ENCODE measurements at places on chromosomes 5 and 9. TPM values are rescaled to one million over a fixed set of nuclear protein-coding genes. Genes with fewer than 3 reads are reported as not detected.

DNA sequence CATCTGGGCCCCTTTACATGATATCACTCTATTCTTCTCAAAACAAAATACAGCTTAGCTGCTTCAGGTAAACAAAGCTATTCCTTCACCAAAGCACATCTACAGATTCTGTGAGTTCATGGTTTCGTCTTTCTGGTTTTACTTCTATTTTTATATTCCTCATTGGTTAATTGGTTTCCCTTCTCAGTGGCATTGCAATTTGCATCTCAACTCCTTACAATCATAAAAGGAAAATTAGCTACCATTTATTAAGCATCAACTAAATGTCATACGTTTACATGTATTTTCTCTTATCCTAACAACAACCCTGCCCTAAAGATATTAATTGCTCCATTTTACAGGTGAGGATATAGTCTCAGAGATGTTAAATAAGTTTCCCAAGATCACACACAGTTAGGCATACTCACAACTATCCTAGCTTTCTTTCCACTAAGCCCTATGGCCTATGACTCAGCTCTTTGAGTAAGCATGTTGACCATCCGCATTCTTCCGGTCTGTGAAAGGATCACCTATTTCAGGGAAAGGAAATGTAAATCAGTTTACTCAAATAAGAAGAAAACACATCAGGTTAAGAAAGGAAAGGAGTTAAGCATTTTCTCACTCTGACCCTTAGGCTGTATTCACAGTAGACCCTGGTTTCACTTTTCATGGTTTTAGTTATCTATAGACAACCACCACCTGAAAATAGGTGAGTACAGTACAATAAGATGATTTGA, 146.1 kb downstream of the CAAP1 start:
- no peaks in the 10 kb centered on the region for H3K36me3 ChIP-seq
- no peaks in the 10 kb centered on the region for H3K4me1 ChIP-seq
- no peak overlapping the region for H3K27ac ChIP-seq
- no peak overlapping the region for H3K4me3 ChIP-seq
- no peaks in the 10 kb centered on the region for H3K27me3 ChIP-seq

- H3K4me3 ChIP-seq = no peak overlapping the region
- H3K27me3 ChIP-seq = no peaks in the 10 kb centered on the region
- H3K27ac ChIP-seq = no peak overlapping the region
- no peaks in the 10 kb centered on the region for H3K4me1 ChIP-seq
- no peak for DNase-seq
These were observed 163.8 kb downstream of the TMEM38B start for GRCh38 chr9:105858006-105858690.

- peak overlapping the region; percentile 28 for H3K27ac ChIP-seq
- peaks cover 30% of the 10 kb centered on the region for H3K4me1 ChIP-seq
- peak; percentile 74 for DNase-seq
- H3K27me3 ChIP-seq = no peaks in the 10 kb centered on the region
- no peaks in the 10 kb centered on the region for H3K36me3 ChIP-seq
- no peak overlapping the region for H3K4me3 ChIP-seq
These were observed 217.0 kb downstream of the PCSK5 start for GRCh38 chr9:76107482-76107881.

- no peaks in the 10 kb centered on the region for H3K27me3 ChIP-seq
- no peak overlapping the region for H3K4me3 ChIP-seq
- no peaks in the 10 kb centered on the region for H3K36me3 ChIP-seq
- peaks cover 45% of the 10 kb centered on the region for H3K4me1 ChIP-seq
- peak overlapping the region; percentile 74 for H3K27ac ChIP-seq
- no peak for DNase-seq
These were observed 12.6 kb downstream of the GPSM1 start for GRCh38 chr9:136339958-136340310.

DNA sequence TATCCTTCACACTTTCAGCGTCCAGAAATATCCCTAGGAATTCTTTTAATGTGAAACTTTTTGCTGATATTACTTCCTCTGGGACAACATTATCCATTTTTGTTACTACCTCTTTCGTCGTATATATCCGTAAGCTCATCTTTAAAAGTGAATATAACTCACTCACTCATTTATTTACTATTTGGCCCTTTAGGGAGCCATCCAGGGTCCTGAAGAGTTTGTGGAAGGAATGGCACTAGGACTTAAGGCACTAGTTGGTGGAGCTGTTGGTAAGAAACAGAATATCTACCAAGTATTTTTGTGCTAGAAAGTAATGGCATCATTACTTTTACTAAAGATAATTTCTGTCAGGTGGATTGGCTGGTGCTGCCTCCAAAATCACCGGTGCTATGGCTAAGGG, 192.7 kb downstream of the VPS13A start:
- no peak overlapping the region for H3K27ac ChIP-seq
- DNase-seq = no peak
- H3K4me3 ChIP-seq = no peak overlapping the region
- no peaks in the 10 kb centered on the region for H3K36me3 ChIP-seq

DNA sequence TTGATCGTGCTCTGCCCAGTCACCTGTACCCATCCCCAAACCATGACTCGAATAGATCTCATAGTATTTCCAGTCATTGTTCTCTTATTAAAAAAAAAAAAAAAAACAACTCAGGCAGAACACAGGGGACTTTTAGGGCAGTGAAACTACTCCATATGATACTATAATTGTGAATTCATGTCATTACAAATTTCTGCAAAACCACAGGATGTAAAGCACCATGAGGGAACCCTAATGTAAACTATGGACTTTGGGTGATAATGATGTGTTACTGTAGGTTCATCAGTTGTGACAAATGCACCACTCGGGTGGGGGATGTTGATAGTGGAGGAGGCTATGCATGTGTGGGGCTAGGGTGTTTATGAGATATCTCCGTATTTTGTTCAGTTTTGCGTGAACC, 133.8 kb downstream of the RAB3C start:
- no peak overlapping the region for H3K27ac ChIP-seq
- no peak overlapping the region for H3K4me3 ChIP-seq
- H3K36me3 ChIP-seq = no peaks in the 10 kb centered on the region
- no peak for DNase-seq

GRCh38 chr9:73116031-73116430, 35.6 kb upstream of the ANXA1 start:
- no peak for DNase-seq
- H3K4me1 ChIP-seq = no peaks in the 10 kb centered on the region
- no peaks in the 10 kb centered on the region for H3K27me3 ChIP-seq
- H3K36me3 ChIP-seq = no peaks in the 10 kb centered on the region
- H3K4me3 ChIP-seq = no peak overlapping the region
- no peak overlapping the region for H3K27ac ChIP-seq

DNA sequence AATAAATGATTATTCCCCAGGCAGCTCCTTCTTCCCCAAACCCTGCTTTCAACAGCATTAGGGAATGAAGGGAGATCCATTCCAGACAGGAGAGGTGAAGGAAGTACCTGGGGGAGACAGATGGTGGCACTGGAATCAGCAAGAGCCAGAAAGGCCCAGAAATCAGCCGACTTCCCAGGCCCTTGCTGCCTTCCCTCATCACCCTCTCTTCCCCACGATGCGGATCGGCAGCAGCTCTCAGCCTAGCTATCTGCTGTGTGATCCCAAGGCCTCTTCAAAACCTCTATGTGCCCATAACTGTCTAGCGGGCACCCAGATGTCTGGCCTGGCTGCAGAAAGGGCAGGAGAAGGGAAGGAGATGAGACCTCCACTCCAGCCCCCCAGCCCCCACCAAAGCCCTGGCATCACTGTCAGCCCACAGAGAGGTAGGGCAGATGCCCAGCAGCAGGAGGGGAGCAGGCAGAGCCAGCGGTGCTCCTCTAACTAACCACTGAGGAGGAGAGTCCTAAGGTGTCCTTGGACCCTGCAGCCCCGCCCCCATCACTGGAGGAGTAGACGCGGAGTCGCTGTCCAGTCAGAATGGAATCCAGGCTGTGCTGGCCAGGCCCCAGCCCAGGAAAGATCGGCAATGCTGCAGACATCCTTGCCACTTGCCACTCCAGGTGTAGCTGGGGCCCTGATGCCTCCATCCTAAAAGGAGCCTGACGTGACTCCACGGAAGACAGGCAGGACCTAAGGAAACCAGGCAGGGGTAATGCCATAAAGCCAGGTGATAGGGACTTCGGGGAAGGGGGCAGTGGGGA, 12.7 kb downstream of the CNTFR start:
- H3K4me1 ChIP-seq = peaks cover 9% of the 10 kb centered on the region
- no peak overlapping the region for H3K27ac ChIP-seq
- H3K27me3 ChIP-seq = no peaks in the 10 kb centered on the region

- peak; percentile 85 for DNase-seq
- H3K4me1 ChIP-seq = no peaks in the 10 kb centered on the region
- no peak overlapping the region for H3K4me3 ChIP-seq
- H3K27me3 ChIP-seq = no peaks in the 10 kb centered on the region
- H3K27ac ChIP-seq = no peak overlapping the region
These were observed 34.6 kb upstream of the TNIP1 start for GRCh38 chr5:151115272-151115905.

DNA sequence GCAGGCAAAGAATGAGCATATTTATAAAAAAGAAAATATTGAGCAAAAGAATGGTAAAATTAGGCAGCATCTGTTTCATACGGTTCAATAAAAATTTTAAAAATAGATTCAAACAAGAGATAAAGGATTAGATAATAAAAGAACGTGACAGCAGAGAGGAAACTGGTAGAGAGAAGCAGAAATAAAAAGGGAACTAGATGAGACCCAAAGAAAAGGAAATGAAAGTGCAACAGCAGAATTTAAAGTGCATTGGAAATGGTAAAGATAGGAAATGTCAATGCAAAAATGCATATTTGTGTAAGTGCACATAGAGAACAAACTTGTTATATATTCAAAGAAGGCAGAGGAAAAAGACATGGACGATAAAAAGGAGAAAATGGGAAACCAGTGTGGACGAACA, 70.2 kb downstream of the SUSD1 start:
- H3K36me3 ChIP-seq = no peaks in the 10 kb centered on the region
- no peak for DNase-seq
- no peak overlapping the region for H3K4me3 ChIP-seq
- no peaks in the 10 kb centered on the region for H3K4me1 ChIP-seq
- no peaks in the 10 kb centered on the region for H3K27me3 ChIP-seq
- no peak overlapping the region for H3K27ac ChIP-seq

- H3K4me1 ChIP-seq = no peaks in the 10 kb centered on the region
- H3K4me3 ChIP-seq = no peak overlapping the region
- H3K27me3 ChIP-seq = no peaks in the 10 kb centered on the region
- DNase-seq = no peak
- no peak overlapping the region for H3K27ac ChIP-seq
- H3K36me3 ChIP-seq = no peaks in the 10 kb centered on the region
These were observed 67.2 kb upstream of the FSTL4 start for GRCh38 chr5:133679534-133679933.

- no peaks in the 10 kb centered on the region for H3K36me3 ChIP-seq
- no peak overlapping the region for H3K27ac ChIP-seq
- H3K4me3 ChIP-seq = no peak overlapping the region
- no peak for DNase-seq
These were observed 151.4 kb downstream of the LPAR1 start for GRCh38 chr9:110886832-110887231.

- H3K4me1 ChIP-seq = peaks cover 8% of the 10 kb centered on the region
- no peak for DNase-seq
- no peaks in the 10 kb centered on the region for H3K27me3 ChIP-seq
- no peak overlapping the region for H3K4me3 ChIP-seq
- H3K36me3 ChIP-seq = no peaks in the 10 kb centered on the region
These were observed 1162.5 kb upstream of the DMAC1 start for GRCh38 chr9:8962084-8962483.

DNA sequence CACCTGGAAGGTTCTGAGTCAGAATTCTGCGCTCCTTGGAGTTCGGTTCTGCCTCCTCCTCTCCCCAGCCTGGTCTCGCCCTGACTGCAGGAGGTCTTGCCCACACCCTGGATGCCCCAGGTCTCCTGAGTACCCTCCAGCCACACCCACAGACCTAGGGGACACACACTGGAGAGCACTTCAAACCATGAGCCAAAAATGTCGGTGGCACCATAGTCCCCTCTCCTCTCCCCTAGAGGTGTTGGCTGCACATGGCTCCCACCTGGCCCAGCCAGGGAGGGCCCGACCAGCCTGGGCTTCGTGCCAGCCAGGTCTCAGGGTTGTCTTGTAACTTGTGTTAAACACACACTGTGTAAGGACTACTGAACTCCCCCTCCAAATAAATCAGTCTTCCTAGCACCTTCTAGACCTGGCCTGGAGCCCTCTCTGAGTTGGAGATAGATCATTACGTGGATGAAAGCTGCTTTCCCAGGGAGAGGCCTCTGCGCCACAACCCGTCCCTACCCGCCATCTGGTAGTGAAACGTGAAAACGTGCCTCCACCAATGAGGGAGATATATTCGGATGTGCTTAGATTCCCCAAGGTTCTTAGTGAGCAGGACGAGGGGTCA, 49.9 kb upstream of the CTSL start:
- no peak overlapping the region for H3K4me3 ChIP-seq
- no peaks in the 10 kb centered on the region for H3K36me3 ChIP-seq
- H3K27me3 ChIP-seq = no peaks in the 10 kb centered on the region

DNA sequence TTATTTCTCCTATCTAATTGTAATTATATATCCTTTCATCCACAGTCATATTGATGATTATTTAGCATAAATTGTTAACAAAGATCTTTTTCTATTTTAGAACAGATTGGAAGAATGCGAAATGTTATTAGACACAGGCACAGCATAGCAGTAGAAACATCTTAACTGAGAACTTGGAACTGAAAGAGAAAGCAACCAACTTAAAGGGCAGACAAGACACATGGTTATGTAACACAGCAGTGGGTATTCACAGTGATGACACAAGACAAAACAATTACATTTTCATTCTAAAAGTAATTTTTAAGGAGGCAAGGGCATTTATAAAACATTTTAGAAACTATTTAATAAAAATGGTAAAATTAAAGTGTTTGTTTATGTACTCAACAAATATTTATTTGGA, 57.7 kb upstream of the MEF2C start:
- H3K4me3 ChIP-seq = no peak overlapping the region
- no peaks in the 10 kb centered on the region for H3K4me1 ChIP-seq
- H3K27ac ChIP-seq = no peak overlapping the region

GRCh38 chr5:51034222-51034901, 348.9 kb upstream of the ISL1 start:
- no peak overlapping the region for H3K27ac ChIP-seq
- H3K4me1 ChIP-seq = no peaks in the 10 kb centered on the region
- no peaks in the 10 kb centered on the region for H3K27me3 ChIP-seq
- no peak for DNase-seq

- no peaks in the 10 kb centered on the region for H3K36me3 ChIP-seq
- peaks cover 16% of the 10 kb centered on the region for H3K4me1 ChIP-seq
- H3K27ac ChIP-seq = no peak overlapping the region
- no peaks in the 10 kb centered on the region for H3K27me3 ChIP-seq
- DNase-seq = no peak
These were observed 2.6 kb downstream of the AUH start for GRCh38 chr9:91359083-91359482.

- H3K36me3 ChIP-seq = no peaks in the 10 kb centered on the region
- H3K4me3 ChIP-seq = no peak overlapping the region
- H3K27ac ChIP-seq = no peak overlapping the region
These were observed 129.5 kb upstream of the GAS1 start for GRCh38 chr9:87076825-87077224.

Gene CLIC3
- total RNA-seq = 1.8 TPM

Gene ABLIM3
- 5.6 TPM for total RNA-seq

Gene PCDHA2
- total RNA-seq = 1.3 TPM

Gene PCDHGB1
- total RNA-seq = 16.4 TPM

Gene OXCT1
- total RNA-seq = 16.5 TPM

Gene PCDHA10
- 4.4 TPM for total RNA-seq

Gene ADGRD2
- total RNA-seq = 0.74 TPM

Gene C5orf58
- 40.9 TPM for total RNA-seq

Gene JAKMIP2
- total RNA-seq = 1.7 TPM

Data from testis (tissue), 5 donors.